ENCODE measurements at places on chromosomes 1 and 21.

- no peak for DNase-seq
These were observed 14.6 kb upstream of the CAMSAP2 start for GRCh38 chr1:200724064-200724463.

DNA sequence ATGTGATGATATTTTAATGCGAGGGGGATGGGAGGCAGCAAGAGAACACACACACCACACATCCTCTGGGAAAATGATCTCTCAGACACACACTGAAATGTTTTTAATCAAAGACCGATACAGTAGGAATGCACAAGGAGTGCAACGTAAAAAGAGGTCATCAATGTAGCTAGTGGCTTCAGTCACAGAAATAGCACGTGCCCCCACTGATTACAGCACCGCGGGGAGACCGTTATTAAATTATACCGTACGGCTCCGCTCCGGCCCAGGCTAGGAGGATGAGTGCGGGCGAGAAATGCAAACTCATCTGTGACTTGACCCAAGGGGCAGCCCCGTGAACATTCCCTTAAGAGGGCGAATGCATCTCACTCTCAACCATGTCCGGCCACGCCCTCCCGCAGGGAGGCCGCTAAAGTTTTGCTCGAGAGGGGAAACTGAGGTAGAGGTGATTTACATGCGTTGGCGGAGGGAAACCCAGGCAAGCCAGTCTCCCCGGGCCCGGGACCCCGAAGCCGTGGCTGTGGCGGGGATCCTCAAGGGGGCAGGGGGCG, 552 bp downstream of the UBR4 start:
- DNase-seq = peak; percentile 78

DNA sequence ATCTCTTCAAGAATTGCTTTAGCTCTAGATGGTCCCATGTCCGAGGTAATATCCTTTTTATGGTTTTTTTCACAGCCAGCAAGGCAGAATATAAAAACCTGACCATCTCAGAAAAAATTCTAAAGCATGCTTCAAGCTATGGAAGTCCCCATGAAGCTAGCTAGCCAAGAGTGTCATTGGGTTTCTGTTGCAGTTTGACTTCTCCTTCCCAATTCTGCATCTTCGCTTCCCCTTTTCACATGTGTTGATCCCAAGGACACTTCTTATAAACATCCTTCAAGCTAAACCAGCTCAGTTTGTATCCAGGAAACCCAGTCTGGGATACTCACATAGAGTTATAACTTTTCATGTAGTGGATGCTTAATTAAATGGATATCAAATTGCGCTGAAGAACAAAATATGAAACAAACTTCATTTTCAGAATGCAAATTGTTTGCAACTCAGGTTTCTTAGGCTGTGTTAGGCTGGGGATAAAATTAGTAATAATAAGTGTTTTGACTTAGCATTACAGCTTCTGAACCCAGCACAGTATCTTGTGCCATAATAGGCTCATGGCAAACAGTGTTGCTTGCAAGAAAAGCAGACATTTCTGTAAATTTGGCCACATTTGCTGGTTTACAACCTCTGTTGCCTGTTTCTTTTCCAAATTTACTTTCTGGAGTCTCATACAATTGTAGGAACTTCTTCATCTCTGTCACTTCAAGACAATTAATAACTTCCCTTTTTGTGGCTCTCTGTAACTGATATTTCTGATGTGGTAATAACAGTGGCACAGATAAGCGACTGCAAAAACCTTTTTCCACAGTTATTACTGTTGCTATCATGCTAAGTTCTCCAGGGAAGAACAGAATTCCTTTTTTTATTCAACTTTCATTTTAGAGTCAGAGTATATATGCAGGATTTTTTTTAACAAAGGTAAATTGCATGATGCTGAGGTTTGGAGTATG, 53.2 kb downstream of the NCAM2 start:
- peak; percentile 66 for DNase-seq

- no peak for DNase-seq
These were observed 1214.9 kb downstream of the PLA2G4A start for GRCh38 chr1:188043536-188044245.

- peak; percentile 94 for DNase-seq
These were observed 26.4 kb upstream of the EEIG2 start for GRCh38 chr1:108533351-108534083.

DNA sequence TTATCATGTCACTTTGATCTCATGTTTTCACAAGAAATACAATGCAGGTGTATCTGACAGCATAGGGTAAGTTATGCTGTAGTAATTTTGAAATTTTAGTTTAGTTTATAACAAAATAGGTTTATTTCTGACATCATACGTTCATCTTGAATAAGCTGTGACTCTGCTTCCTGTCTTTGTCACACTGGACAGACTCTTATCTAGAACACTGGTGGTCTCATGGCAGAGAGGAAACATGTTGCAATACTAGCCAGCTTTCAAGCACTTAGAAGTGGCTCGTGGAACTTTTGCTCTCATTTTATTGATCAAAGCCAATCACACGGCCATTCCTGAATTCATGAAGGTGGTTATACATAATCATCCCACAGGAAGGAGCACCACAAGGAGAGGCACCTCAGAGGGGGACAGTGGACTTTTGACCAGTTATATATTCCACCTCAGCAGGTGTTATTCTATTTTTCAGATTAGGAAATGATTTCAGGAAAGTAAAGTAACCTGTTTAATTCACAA, 46.5 kb downstream of the CYP2J2 start:
- DNase-seq = peak; percentile 77

GRCh38 chr1:74943046-74943445, 191.1 kb upstream of the LHX8 start:
- no peak for DNase-seq

DNA sequence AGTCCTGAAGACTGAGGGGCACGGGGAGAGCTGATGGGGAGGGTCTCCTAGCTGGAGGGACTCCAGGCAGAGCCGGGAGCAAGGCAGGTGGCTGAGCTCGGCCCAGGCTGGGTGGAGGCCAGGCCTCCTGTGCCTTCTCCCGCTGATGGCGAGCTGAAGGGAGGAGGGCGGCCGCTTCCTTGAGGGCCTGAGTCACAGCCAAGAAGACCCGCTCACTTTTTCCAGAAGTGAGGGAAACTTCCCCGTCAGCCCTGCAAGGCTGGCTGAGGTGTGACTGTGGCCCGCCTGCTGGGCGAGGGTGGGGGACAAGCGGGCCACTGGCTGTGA, 1.7 kb upstream of the VWA1 start:
- DNase-seq = peak; percentile 45

DNA sequence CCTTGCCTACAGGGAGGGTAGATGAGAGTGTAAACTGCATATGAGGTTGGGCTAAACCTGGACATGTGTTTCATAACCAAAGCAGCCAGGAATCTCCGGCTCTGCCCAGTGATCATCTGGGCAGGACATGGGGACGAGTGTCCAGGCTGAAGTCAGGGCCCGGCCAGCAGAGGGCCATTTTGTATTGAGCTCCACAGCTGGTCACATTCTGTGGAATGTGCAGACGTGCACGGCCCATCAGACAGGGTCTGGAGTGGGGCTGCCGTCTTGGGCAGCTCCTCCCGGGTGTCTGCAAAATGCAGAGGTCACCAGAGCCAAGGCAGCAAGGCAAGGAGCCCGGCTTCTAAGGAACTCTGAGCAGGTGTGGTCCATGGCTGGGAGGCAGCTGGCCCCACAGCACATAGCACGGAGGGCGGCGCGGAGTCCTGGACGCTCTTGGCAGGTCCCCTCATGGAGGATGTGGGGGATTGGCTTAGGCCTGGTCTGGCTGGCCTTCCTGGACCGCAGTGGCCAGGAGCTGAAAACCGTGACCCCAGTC, 6.2 kb downstream of the LRRC3 start:
- DNase-seq = no peak

DNA sequence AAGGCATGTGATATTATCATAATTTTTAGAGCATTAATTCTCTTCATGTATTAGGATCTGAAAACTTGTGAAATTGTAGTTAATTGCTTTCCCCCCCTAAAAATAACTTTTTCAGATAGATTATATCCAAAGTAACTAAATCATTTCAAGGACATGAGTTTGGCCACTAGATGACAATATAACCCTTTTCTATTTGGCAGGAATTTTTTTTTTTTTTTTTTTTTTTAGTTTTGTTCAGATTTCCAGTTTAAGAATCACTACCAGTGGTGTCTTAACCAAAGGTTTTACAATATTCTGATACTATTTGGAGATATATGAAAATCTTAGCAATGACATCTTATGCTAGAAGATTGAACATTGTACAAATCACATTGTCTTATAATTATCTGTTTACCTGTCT, 370.8 kb downstream of the AMY1C start:
- no peak for DNase-seq

DNA sequence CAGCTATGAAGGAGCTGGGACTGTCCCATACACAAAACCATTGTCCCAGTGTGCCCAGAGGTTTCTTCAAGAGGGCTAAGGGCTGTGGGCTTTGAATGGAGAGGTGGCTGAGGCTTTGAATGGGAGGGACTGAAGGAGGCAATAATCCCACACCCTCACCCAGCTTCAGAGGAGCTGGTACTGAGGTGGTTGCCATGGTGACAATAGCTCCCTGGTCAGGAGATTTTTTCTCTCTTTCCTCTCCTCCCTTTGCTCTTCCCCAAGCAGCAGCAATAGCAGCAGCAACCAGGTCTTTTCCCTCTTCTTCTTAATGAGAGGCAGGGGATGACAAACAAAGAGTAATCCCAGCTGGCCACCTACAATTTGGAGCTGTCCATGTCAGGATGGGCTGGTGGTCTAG, 1.6 kb downstream of the HPCAL4 start:
- DNase-seq = no peak

- DNase-seq = no peak
These were observed 16.2 kb downstream of the TTC39A start for GRCh38 chr1:51313961-51314777.

DNA sequence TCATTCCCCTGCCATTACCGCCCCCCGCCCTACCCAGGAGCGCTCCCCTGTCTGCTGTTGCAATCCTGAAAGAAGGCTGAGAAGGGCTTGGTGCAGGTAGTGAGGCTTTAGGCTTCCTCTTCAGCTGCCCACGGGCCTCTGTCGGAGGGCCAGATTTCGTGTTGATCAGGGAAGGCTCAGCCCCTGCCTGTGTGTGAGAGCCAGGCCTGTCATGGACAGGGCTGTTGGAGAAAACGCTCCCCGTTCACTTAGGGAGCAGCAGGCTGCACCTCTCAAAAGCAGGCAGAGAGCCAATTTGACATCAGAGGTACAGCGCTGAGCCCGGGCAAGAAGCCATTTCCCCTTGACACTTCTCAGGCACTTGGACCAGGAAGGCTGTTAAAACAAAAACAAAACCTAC, 19.0 kb downstream of the TEX35 start:
- no peak for DNase-seq

DNA sequence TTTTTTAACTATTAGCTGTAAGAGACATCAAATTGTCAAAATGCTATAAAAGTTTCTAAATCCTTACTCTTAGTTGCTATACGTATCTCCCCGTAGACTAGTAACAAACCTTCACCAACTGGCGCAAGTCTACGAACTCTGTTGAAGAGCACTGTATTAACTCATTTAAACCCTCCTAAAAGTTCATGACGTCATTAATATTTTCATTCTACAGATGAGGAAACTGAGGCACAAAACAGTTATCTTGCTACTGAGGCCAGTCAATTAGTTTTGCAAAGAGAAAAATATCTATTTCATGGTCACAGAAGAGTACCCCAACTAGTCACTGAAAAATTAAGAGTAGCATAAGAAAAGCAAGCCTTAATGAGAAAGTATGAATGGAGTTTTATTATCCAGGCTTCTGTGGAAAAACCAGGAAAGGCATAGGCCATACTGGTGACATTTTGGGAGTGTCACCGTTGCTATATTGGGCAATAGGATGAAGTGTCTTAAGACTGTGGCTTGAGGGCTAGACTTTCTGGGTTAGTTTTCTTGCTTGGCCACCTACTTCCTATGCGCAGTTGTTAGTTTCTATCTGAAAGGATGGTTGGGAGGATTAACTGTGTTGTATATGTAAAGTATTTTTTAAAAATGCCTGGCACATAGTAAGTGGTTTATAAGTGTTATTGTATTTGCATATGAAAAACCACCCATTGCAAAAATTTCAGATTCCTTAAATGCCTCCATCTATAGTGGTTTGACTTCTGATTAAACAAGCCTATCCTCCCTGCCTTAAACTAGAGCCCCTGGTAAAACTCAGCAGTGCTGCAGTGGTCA, 52.4 kb upstream of the SYT14 start:
- no peak for DNase-seq

- DNase-seq = peak; percentile 15
These were observed 155.7 kb downstream of the TNFSF18 start for GRCh38 chr1:172895050-172895460.

DNA sequence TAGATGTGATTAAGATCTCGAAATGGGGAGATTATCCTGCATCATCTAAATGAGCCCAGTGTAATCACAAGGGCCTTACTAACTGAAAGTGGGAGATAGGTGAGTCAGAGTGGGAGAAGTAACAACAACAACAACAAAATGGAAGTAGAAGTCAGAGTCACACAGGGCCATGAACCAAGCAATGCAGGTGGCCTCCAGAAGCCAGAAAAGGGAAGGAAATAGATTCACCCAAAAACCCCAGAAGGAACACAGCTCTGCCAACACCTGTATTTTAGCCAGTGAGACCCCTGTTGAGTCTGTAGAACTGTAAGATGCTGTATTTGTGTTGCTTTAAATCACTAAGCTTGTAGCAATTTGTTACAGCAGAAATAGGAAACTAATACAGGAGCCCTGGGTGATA, 4.1 kb downstream of the TAGLN2 start:
- no peak for DNase-seq

- DNase-seq = peak; percentile 37
These were observed 41.0 kb downstream of the RXRG start for GRCh38 chr1:165403835-165404482.

DNA sequence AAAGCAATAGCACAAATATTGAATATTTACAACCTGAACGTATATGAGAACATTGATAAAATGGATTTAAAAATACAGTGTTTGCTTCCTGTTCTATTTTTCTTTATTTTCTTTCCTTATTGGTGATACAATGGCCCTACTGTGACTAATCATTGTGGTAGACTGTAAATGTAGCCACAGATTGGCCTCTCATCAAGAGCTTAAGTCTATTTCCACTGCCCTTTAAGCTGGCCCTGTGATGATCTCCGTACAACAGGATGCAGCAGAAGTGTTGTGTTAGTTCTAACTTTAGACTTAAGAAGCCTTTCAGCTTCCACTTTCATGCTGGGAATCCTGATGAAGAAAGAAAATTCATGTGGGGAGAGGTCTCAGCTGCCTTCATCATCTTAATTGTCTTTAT, 285.6 kb upstream of the B3GALT2 start:
- no peak for DNase-seq

GRCh38 chr1:99603699-99604560, 42.0 kb upstream of the PALMD start:
- DNase-seq = no peak

- no peak for DNase-seq
These were observed 10.4 kb upstream of the ZNF648 start for GRCh38 chr1:182071924-182072323.

GRCh38 chr1:244642988-244643387, 9.9 kb upstream of the DESI2 start:
- DNase-seq = no peak

GRCh38 chr1:107782217-107782845, 182.6 kb downstream of the VAV3 start:
- DNase-seq = peak; percentile 85

DNA sequence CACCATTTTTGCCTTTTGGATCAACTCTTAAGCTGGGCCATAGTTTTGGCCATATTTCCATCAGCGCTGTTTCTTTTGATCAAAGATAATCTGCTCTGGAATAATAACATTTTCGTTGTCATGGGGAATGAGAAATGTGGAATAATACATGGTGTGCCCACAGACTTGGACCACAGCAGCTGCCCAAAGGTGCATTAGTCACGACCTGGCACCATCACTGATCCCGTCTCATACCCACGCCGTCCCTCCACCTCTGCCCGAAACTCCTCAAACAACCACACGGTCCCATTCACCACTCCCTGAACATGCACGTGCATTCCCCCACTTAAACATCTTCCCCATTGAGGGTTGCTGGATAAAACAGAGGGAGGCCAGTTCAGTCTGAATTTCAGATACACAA, 76.9 kb downstream of the SLC66A1 start:
- no peak for DNase-seq
